ENCODE measurements at places on chromosomes 11 and 22.

GRCh38 chr11:10460611-10461275 is 5.7 kb downstream of the AMPD3 start:
- no peak for DNase-seq

GRCh38 chr11:92628401-92629292 is 340.8 kb upstream of the MTNR1B start:
- no peak for DNase-seq

GRCh38 chr11:86068138-86068871 is 579 bp downstream of the PICALM start:
- DNase-seq = peak; percentile 49

DNA sequence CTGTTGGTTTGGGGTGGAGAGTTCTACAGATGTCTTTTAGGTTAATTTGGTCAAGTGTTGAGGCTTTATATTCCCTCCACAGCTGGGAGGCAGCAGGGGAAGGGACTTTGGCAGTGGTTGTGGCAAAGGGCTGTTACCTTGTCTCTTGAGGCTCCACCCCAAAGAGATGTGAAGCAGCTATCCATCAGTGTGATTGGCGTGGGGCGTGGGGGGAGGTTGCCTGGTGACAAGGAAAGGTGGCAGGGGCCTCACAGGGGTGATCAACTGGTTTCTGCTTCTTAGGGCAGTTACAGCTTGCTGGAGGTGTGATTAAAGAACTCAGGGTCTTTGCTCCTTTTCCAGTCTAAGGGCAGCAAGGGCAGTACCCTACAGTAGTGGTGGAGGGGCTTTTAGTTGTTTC is 59.3 kb downstream of the FANCF start:
- DNase-seq = no peak

DNA sequence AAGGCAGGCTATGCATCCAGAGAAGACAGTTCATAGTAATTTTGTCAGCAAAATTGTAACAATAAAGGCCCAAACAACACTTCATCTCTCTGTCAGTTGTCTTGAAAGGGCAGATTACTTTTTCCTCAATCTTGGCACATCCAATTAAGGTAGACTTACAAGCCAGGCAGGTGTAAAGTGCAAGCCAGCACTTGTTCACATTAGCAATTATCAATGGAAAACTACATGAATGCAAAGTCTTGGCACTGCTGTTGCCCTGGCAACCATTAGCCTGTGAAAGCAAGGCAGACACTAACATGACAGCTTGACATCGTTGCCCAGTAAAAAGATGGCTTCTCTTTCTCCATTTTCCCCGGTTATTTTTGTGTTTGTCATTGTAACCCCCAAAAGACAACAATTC is 677.2 kb upstream of the TENM4 start:
- DNase-seq = no peak

- DNase-seq = no peak
These were observed 72.2 kb downstream of the KCNQ1 start for GRCh38 chr11:2517016-2517385.

DNA sequence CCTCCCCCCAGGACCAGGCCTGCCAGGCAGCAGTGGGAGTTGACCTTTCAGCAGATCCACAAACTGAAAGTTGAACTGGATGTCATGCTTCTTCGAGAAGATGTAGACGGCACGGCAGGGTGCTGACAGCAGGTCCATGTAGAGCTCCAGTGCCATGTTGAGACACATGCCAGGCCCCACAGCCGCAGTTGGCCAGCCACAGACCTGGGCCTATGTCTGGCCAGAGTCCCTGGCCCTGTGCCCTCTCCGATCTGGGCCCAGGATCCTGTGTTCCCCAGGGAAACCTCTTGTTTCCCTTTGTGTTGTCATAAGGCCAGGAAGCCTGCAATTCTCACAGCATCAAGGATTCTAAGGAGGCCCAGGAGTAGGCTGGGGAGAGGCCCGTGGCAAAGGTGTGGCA is at the start of gene GSTT4:
Gene GSTT4, minus strand, starts transcription at position 253 of the 400 bp plus-strand sequence. Its CDS starts 97 bp downstream, at position 156.
- peak; percentile 47 for DNase-seq

DNA sequence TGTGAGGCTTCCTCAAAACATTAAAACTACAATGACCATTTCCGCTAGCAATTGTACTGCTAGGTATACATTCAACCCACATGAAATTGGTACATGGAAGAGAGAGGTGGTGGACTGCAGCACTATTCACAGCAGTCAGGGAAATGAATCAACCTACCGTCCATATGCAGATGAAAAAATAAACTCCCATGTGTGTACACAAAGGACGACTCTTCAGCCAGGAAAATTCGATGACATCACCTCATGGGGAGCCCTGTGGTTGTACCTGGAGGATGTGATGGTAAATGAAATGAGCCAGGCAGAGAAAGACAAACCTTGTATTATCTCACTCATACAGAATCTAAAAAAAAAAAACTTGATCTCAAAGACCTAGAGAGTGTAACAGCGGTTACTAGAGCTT is 23.3 kb downstream of the RFPL3 start:
- DNase-seq = no peak

GRCh38 chr11:58564231-58564630 is 11.4 kb downstream of the LPXN start:
- no peak for DNase-seq

- DNase-seq = no peak
These were observed 335 bp downstream of the TMEM138 start for GRCh38 chr11:61362542-61362875.

DNA sequence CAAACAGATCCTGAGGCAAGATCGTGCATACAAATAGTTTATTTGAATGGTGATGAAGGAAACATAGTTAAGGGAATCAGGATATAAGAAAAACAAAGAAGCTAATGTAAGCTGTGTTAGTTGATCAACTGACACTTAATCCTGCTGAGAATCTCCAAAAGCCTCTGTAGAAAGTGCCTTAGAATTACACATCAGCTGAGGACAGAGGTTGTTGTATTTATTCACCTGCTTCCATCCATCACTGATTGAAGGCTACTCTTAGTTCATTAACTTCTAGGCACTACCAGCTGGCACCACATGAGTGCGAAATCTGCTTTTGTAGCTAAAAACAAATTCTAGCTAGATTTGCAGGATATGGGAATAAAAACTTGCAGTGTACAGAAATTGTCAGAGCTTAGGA is 1082.0 kb upstream of the CNTN5 start:
- DNase-seq = no peak

DNA sequence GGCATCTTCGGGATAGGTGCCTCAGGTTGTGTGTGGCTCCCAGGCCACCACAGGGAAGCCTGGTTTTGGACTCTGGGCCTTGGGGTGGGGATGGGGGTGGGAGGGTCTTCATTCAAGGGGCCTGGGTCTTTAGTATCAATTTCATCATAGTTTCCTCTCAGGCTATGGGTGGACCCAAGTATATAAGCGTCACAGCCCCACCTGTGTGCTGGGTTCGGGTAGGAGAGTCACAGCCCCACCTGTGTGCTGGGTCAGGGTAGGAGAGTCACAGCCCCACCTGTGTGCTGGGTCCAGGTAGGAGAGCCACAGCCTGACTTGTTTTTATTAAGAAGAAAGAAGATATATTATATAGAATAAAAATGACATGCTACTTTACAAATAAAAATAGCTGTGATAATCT is 422.1 kb downstream of the BRD1 start:
- DNase-seq = no peak

DNA sequence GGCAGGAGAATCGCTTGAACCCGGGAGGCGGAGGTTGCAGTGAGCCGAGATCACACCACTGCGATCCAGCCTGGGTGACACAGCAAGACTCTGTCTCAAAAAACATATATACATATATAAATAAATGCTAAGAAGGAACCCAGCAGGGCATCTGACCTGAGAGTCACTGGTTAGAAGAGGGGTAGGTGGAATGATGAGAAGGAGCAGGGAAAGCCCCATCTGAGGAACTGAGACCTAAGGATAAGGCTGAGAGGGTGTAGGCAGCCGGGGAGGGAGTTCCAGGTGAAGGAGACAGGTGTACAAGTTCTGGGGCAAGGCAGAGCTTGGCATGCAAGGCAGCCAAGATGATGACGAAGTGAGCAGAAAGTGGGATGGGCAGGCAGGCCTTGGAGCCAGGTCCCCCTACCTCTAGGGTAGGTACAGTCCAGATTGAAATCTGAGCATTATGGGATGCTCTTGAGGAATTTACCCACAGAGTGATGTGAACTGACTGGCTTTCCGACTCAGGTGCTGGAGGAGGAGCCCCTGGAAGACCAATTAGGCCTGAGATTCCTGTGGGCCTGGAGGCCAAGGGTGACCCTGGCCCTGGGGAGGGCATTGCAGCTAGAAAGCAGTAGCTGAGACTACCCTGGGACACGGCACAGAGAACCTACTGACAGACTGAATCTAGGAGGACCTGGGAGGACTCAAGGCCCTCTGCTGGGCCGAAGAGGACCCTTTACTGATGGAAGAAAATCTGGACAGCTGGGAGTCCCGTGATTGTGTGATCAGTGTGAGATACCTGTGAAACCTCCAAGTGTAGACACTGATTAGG is 22.8 kb downstream of the KLHL22 start:
- no peak for DNase-seq

- DNase-seq = no peak
These were observed 37.9 kb downstream of the MUC2 start for GRCh38 chr11:1112351-1113191.

DNA sequence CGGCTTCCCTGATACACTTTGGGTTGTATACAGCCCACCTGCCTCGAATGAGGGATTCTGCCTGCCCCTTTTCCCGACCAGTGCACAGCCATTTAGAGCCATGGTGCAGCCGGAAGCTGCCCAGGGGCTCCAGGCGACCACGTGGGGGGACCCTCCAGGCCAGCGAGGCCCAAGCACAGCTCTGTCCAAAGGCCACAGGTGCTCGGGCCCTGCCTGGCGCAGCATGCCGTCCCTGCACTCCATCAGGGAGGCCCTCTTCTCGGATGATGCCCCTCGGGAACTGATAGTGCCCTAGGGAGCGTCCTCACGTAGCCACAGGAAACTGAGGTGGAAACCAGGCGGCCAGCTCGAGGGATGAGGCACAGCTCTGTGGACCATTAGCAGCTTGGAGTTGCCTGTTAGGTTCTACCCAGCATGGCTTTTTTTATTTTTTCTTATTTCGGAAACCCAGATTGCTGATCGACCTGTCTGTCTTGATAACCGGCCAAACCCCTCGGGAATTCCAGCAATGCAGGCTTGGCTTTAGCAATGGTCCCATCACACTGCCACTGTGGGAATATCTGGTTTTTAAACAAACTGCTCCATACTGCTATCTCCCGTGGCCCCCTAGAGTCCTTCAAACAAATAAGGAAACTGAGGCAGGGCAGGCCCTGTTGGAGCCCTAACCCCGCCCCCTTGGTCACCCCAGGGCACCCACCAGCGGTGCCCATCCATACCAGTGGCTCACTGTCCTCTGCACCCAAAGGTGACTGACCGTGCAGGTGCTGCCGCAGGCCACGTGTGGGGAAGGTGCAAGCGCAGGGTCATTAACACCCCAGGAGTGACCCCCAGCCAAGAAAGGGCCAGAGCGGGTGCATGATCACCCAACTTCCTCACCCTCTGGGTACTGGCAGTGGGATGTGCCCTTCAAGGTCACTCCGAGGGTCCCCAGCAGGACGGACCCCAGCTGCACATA is 8.0 kb downstream of the ANO1 start:
- no peak for DNase-seq

DNA sequence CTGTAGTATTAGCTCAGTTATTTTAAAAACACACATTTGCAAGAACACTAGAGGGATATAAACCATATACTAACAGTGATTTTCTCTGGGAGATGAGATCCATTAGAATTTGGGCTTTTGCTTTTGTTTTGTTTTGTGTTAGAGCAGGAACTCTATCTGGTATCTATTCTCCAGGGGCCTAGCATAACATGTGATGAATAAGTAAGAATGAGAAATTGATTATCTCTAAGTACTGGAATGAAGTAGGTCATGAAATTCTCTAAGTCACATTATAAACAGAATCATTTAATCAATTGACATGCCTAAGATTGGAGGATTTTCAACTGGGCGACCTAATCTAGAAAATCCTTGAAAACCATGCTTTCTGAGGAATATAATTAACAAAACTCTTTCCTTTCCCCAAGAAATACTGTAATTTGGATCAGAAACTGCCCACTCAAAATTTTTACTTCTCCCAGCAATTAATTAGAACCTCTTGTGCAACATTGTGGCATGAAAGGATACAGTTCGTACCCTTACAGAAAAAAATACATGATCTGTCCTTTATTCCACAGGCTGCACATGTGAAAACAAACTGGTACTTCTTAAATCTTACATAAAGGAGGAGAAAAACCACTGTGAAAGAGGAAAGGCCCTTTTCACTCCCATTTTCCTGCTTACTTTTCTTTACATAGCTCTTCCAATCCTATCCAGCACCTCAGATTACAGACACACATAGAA is 93.5 kb downstream of the MRTFA start:
- DNase-seq = no peak

DNA sequence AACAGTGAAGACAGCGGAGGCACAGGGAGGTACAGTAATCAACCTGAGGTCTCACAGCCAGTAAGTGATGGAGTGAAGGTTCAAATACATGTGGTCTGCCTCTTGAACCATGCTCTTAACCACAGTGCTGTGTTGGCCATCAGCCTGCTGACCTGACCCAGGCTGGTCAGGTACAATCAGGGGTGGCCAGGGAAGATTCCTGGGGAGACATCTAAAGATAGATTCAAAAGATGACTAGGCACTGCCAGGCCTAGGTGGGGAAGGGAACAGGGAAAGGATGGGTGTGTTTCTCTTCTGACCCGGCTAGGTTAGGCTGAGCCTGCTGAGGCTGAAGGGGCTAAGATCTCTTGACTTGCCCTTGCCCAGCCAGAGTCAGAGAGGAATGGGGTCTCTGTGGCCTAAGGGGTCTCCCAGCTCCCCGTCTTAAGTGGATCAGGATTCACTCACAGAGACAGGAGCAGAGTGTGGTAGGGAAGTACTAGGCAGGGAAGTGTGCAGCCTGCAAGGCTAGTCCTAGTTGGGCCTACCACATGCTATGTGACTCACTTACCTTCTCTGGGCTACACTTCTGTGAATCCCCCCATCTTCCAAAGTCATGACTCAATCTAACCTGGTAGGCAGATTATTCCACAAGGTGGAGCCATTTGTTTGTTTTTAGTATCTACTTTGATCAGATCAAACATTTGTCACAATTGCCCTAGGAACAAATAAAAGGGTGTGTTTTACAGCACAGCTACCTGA is 10.4 kb upstream of the SREBF2 start:
- peak; percentile 81 for DNase-seq

DNA sequence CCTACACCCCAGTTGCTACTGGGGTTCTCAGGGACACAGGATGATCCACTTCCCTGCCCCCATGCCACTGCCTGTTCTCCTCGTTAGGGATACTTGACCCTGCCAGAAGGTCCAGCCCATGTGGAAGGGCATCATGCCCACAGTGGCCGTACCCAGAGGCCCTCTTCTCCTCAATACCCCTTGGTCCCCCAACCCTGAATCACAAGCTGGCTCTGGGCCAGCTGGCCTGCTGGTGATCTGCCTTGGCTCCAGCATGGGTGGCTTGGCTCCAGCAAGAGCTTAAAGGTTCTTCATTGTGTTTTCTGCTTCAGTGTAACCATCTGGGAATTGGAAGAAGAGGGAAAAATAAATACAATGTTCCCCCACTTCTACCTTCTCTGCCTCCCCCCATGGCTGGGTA is 11.1 kb upstream of the TPBGL start:
- DNase-seq = no peak

All from G401 (cell line).